ENCODE measurements at places on chromosomes 4 and X.

DNA sequence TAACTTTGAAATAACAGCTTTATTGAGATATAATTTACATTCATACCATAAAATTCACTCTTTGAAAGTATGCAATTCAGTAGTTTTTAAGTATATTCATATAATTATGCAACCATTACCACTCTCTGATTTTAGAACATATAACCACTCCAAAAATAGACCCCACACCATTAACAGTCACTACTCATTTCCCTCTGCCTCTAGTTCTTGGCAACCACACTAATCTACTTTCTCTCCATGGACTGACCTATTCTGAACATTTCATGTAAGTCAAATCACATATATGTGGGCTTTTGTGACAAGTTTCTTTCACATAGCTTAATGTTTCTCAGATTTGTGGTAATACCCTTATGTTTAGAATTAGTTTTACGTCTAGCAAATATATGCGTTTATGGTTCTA is 19.5 kb upstream of the GLRA3 start:
- no peak for DNase-seq

DNA sequence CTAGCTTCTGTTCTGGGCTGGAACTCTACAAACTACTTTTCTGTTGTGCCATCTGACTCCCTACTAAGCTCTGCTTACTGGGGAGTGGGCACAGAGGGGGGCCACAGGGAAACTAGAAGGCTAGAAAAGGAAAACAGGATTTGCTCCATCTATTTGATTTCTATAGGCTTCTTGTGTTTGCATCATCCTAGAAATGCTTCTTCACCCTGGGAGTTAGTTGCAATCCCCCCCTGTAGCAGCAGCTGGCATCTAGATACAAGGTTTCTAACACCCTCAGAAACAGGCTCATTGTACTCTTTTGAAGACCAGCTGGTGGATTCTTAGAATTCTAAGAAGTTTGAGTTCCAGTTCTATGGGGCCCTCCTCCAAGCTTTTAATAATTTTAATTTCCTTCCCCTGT is 213.4 kb downstream of the TMA16 start:
- no peak for DNase-seq

- no peak for DNase-seq
Observed at GRCh38 chr4:132344924-132345828, 803.9 kb upstream of the PCDH10 start.

DNA sequence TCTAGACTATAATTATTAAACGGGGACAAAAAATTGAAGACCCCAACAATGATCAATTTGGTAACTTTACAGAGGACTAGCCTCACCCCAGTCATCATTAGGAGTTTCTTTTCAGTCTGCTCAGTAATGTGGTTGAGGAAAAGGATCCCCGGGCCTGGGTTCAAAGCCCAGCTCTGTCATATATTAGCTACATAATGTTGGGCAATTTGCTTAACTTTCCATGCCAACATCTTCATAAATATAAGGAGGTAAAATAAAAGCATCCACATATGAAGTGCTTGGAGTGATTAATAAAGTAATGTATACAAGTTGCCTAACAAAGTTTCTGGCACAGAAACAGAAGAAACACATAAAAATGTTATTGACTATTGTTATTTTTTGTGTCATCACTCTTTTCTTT is 53.4 kb upstream of the ANTXR2 start:
- no peak for DNase-seq

- peak; percentile 29 for DNase-seq
Observed at GRCh38 chrX:15564981-15565579, 35.7 kb downstream of the ACE2 start.

DNA sequence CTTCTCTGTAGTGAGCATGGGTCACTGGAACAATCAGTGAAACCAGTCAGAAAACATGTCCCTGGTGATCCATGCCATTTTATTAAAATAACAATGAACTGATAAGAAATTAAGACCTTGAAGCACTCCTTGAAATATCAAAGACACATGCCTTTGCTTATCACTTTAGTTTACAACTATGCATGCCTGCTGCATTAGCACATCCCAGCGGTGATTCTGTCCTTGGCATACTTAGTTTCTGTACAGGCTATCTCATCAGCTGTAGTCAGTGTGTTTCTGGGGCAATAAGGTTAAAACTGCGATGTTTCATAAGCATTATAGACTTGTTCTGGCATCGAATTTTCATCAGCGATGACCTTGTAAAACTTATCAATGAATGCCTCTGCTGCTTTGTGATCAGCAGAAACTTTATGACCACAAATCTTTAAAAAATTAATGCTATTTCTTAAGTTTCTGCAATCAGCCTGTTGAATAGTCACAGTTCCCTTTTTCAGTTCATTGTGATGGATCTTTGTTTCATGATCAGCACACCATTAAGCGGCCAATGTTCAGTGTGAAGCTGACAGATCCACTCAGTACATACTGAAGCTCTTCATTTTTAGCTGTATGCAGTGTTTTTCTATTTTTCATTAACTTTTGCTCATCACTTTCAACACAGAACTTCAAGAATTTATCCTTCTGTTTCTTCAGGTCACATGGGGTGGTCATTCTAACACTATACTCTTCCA is 150.5 kb downstream of the RNF150 start:
- no peak for DNase-seq

- peak; percentile 39 for DNase-seq
Observed at GRCh38 chr4:27616166-27616565, 755.5 kb downstream of the STIM2 start.

DNA sequence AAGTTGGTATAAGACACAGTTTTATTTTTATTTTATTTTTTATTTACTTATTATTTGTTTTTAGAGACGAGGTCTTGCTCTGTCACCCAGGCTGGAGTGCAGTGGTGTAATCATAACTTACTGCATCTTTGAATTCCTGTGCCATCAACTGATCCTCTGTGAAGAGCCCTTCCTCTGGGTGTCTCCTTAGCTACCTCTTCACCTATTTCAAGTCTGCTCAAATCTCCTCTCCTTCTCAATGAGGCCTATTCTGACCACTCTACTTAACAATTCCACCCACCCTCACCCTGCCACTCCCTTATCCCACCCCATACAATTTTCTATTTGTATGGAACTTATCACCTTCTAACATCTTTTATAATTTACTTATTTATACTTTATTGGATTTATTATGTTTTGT is 183.4 kb downstream of the PPP3CA start:
- no peak for DNase-seq

DNA sequence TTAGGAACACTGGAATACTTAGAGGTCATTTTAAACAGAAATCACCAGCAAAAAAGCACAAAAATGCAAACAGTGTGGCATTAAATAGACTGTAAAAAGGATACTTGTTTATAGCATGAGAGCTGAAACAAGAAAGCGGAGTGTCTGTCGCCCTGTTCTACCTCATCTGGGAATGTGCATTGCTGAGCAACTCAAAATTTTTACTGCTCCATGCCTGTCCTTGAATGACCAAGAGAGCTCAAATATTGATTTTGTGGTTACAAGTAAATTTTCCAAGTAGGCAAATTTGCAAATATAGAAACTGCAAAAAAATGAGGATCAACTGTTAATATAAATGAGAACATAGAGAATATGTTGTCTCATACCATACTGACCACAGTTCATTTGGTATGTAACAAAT is 25.5 kb downstream of the AP1AR start:
- DNase-seq: no peak

DNA sequence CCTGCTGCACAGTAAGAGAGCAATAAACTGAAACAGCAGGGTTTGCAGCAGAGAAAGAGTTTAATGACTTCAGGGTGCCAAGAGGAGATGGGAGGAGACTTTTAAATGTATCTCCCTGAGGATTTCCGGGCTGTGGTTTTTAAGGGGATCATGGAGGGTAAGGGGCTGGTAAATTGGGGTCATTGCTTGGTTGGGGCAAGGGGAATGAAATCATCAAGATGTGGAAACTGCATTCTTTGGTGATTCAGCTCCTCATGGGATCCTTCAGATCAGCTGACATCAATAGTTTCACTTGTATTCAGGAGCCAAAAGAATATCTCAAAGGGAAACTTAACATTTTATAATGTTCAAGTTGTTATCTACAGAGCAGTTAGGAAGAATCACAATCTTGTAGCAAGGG is 174.3 kb upstream of the ANXA10 start:
- peak; percentile 9 for DNase-seq

- peak; percentile 40 for DNase-seq
Observed at GRCh38 chr4:69718396-69719271, 41.8 kb downstream of the SULT1B1 start.

DNA sequence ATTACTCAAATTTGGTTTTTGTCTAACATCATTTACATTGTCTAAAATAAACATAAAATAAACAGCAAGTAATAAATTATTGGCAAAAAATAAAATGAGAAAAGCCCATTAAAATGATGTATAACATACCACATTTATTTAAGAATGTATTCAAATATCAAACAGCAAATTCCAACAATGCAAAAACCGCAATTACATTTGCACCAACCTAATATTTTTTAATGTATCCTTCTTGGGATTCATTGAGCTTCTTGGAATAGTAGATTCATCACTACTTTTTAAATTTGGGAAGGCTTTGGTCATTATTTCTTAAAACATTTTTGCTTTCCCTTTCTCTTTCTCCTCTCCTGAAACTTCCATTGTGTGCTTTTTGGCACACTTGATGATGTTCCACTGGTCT is 400.2 kb downstream of the MAGEE1 start:
- no peak for DNase-seq

- no peak for DNase-seq
Observed at GRCh38 chr4:154988511-154988910, 207.4 kb downstream of the RBM46 start.

- peak; percentile 29 for DNase-seq
Observed at GRCh38 chr4:101790521-101791181, at the start of gene BANK1. TSS of gene BANK1 (plus strand) at chr4:101790730. CDS start at chr4:101790881, 151 bp downstream.

DNA sequence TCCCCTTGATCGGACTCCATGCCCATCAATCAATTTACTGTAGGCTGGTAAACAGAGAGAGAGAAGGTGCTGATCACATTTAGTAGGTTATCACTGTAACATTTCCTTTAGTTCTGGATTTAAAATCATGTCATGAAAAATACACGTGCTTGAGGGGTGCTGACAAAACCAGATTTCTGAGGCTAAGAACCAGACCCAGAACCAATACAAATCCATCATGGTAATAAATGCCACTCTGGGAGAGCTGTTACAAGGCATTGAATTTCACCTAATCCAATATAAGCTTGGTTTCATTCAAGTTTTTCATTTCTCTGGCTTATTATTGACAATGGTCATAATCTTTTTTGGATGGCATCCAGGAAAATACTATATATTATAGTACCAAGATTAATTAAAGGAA is 54.5 kb downstream of the FBXO8 start:
- no peak for DNase-seq

DNA sequence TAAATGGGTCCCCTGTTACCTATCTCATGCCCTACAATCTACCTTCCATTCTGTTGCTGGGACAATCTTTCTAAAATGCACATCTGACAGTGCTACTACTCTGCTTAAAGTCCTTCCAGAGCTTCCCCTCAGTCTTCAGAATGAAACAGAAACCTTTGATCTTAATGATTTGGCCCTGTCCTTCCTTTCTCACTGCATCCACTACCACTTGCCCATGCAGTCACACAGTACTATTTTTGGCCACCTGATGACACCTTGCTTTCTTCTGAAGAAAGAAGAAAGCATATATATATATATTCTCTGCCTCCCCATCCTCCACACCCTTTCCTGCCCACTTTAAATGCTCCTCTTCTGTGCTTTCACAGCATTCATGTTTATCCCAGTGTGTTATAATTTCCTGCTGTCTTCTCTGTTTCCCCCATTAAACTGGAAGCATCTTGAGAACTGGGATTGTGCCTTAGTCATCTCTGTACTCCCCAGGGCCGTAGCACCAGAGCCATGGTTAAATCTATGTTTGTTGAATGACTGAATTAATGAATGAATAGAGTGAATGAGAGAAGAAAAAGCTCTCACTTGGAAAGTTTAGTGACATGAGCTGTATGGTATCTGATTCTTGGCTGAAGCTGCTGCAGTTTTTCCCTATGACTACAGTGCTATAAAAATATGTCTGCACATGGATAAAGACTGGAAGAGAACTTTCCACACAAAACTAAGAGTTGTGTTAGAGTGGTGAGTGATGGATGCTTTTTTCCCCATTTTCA is 56.2 kb downstream of the RTL9 start:
- DNase-seq: peak; percentile 86

DNA sequence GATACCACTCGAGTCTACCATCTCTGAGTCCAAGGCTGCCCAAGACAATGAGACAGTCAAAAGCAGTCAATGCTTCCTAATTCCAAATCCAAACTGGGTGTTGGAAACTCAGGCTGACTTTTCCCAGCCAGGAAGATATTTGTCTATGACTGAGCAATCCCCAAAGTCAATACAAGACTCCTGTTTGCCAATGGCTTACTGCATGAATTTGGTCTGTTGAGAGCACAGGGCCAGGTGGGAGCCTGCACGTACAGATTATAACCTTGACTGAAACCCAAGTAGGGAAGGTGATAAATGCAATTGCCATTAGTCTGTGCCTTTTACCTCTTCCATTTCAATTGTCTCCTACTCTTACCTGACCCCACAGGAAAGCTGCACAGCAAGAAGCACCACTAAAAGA is 72.6 kb upstream of the PPARGC1A start:
- DNase-seq: no peak

- no peak for DNase-seq
Observed at GRCh38 chrX:15500497-15500966, at the start of gene BMX. TSS of gene BMX (plus strand) at chrX:15500807. CDS start at chrX:15508354, 7,547 bp downstream.

DNA sequence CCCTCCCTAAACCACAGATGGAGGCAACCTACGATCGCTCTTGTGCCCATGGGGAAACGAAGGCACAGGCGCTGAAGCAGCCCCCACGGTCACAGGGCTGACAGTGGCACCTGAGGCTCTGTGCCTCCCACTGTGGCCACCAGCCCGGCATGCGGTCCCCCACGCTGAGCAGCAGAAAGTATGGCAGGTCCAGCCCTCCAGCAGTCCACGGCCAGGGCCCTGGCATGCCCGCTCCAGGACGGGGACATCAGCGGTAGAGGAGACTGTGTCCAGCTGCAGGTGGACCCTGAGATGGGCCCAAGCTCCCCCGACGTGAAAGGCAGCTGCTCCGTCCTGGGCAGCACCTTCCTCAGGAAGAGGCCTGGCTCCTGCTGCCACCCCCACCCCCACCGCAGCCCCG is 61.2 kb downstream of the FAM53A start:
- no peak for DNase-seq

GRCh38 chr4:56908206-56909085 is 746 bp downstream of the REST start:
- DNase-seq: peak; percentile 76

GRCh38 chrX:21959362-21960051 is 19.0 kb downstream of the SMS start:
- DNase-seq: no peak

- DNase-seq: no peak
Observed at GRCh38 chr4:18686338-18687037, 664.9 kb upstream of the LCORL start.
